Stimulated activated CD8-positive, alpha-beta memory T cell treated with anti-CD3 and anti-CD28 coated beads, Interleukin-2, amount 100 ng/mL, for 1 hour (primary cell): ENCODE measurements at places on chromosomes 4 and X.

DNA sequence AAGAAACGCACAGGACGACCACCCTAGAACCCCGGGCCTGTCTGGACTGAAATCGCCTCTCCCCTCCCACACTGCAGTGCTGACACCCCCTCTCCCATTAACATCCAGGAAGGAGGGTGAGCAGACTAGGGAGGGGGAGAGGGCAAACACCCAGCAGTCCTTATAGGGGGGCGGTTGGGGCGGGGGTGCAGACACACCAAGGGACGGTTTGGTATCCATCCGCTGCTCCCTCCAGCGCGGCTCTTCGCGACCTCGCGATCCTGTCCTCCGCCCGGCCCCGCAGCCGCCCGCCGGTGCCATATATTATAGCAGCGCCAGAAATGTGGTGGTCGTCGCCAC, 411 bp upstream of the GPRASP1 start:
- no peak for DNase-seq

GRCh38 chr4:42638993-42639392, 17.9 kb downstream of the ATP8A1 start:
- no peak for DNase-seq

DNA sequence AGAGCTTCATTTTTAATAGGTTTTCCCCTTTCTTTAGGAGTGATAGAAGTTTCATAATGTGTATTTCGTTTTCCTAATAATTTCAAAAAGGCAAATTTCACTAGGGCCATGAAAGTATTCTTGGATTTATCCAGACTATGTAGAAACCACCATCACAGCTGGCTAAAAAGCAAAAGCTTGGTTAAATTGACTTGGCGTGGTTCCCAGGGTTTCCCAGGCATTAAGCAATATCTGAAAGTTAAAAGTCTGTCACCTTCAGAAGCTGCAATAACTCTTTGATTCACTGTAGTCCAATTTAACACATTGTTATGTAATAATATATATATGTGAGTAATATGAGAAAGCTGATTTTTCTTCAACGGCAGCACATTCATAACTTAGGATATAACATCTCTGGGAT, 38.3 kb downstream of the NDNF start:
- no peak for DNase-seq

DNA sequence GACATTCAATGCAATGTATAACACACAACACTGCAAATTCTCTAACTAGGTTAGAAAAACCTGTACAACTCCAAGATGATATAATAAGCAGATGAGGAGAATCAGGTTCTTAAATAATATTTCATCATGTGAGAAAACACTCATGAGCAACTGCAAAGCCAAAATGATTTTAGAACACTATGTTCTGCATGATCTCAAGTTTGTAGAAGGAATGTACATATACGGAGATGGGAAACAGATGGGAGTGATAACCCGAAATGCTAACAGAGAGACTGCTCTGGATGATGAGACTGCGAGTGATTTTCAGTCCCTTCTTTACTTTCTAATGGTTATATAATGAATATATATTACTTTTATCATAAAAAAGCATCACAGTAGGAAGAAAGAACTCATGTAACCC, 80.9 kb downstream of the PCYT1B start:
- no peak for DNase-seq

DNA sequence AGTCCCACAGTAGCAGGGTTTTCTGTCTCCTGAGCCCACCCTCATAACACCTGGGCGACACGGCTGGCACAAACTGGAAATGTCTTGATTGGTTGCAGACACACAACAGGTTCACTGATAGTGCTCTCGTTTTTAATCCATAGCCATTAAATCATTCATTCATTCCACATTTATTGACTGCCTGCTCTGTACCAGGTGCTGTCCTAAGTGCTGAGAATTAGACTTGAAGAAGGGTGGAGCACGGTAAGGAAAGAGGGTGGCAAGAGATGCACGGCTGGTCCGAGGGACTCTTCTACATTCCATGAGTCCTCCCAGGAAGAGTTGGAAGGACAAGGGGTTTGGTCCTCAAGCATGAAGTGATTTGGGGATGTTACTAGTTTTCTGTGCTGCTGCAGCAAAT, 100.0 kb downstream of the RELL1 start:
- no peak for DNase-seq

DNA sequence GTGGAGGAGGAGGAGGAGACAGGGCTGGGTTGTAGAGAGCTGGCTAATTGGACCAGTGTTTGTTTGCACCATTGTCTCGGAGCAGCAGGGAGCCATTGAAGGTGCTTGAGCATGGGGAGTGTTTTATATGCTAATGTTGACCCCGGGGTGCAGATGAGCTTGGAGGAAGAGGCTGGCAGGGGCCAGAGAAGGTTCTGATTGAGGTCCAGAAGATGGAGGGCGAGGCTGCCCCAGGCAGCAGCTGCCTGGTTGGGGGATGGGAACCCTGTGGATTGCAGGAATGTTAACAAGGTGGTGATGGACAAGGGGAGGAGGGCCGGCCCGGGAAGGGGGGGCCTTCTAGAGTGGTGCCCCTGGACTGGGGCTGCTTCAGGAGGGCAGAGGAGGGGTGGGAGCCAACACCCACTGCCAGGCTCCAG, 18.0 kb downstream of the DOK7 start:
- no peak for DNase-seq

- no peak for DNase-seq
Observed at GRCh38 chr4:123120473-123120872, 198.1 kb upstream of the NUDT6 start.

- no peak for DNase-seq
Observed at GRCh38 chr4:25030277-25031076, at the start of gene LGI2. Gene LGI2, minus strand, starts transcription at chr4:25030946. Its CDS starts 253 bp downstream, at chr4:25030693.

DNA sequence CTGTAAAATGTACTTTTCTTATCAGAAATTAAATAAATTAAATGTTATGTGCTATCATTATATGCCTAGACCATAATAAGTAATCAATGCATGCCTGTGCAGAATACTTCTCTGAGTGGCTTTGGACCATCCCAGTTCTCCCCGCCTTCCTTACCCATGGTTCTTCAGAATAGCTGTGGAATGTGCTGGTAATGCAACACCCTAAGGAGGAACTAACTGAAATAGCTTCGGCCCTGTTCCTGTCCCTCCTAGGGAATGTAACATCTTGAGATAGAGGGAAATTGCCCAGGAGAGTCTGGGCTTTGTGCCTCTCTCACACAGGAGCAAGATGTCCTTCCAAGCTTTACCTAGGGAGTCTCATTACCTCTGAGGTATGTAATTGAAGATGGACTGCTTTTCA, 693.6 kb upstream of the HS3ST1 start:
- DNase-seq, result no peak

- no peak for DNase-seq
Observed at GRCh38 chr4:78584863-78585547, 33.4 kb downstream of the ANXA3 start.

DNA sequence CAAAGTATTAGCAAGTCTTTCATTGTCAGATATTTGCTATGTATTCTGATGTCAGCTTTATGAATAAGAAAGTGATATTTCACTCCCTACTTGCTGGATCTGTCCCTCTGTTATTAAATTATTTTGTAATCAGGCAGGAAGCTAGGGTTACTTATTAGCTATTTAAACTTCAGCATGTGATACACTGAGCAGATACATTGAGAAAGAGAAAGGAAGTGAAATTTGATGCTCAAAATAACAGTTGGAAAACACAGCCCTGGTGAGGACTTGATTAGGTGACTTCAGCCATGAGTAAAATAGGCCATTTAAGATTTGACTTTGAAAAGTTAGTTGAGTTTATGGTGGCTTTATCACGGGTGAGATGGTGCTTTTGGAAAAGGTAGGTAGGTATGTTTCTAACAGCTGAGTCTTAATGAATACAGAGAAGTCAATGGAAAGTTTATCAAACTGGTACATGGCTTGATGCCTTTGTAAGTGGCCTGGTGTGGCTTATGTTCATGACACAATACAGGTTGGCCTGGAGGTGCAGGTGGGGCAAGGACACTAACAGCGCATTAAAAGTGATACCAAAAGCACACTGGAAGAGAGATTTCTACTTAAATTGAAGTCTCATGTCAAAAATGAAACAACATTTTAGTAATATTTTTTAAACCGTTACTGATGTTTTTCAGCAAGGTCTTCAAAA, 321.2 kb upstream of the SPOCK3 start:
- DNase-seq, result no peak

GRCh38 chr4:137576446-137576845, 44.2 kb upstream of the PCDH18 start:
- no peak for DNase-seq

DNA sequence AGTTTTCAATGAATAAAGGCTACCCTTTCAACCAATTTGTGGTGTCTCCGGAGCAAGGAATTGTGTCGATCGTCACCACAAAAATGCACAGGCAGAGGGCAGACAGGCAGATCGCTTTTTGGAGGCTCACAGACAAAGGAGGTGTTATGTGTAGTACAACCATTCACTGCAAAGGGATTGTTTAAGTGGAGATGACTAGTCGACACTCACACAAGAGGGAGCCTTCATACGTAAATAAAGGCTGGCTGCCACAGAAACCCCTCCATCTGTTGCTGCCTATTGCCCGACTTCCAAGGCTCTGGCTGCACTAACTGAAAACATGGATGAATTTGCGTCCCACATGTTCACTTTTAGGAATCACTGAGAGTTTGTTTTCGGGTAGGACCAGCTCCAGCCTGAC, 281.1 kb downstream of the NKX6-1 start:
- DNase-seq, result no peak

GRCh38 chr4:101956068-101956825, 165.7 kb downstream of the BANK1 start:
- no peak for DNase-seq
